ENCODE measurements at places on chromosomes 1 and 21.
A peak's percentile ranks its signal among the peaks of the same experiment; 100 is the strongest.

GRCh38 chr1:12434174-12434573, 183.8 kb downstream of the DHRS3 start:
- DNase-seq = peak; percentile 55

- no peak for DNase-seq
Observed at GRCh38 chr1:11301601-11302000, 28.6 kb downstream of the UBIAD1 start.

DNA sequence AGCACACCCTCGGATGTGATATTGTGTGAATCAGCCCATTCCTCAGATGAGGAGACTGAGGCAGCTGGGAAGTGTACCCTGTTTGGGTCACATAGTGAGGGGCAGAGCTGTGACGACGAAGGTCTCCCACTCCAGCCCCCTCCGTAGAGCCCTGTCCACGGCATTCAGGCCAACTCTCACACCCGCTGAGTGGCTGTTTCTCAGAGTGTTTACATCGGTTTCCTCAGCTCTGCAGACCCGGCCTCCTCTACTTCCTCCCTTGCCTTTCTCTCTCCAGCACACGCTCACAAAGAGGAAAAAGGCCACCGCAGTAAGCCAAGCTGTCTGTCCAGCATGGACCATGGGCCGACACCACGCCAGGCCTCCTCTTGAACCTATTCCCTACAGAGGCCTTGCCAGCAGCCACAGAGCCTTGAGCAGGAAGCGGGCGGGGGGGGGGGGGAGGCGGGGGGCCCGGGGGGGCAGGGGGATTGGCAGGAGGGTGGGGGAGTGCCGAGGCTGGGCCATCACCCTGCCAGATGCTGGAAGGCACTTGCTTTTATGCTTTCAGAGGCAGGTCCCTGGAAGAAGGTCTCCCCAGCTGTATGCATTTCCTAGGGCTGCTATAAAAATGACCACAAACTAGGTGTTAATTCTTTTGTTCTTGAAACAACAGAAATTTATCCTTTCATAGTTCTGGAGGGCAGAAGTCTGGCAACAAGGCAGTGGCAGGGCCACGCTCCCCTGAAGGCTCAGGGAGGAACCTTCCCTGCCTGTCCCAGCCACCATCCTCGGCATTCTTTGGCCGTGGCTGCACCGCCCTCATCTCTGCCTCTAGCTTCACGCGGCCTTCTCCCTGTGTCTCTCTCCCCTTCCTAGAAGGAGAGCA, 178.4 kb downstream of the PSMG1 start:
- DNase-seq = no peak

DNA sequence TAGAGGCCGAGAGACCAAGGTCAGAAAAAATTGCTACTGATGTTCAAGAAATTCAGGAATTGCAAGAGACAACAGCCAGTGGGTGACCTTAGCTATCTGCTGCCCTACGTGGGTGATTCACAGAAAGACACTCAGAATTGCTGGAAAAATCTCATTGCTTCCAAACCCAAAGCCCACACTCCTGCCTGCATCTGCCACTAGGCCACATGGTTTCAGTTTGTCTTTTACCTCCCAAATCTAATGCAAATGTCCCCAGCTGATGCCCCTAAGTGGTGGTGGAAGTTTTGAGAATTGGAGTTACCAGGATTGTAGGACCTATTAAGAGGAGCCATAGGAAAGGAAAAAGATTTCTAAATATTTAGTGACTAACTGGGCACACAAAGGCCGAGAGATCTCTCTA, 341.5 kb upstream of the CHRM3 start:
- no peak for DNase-seq

DNA sequence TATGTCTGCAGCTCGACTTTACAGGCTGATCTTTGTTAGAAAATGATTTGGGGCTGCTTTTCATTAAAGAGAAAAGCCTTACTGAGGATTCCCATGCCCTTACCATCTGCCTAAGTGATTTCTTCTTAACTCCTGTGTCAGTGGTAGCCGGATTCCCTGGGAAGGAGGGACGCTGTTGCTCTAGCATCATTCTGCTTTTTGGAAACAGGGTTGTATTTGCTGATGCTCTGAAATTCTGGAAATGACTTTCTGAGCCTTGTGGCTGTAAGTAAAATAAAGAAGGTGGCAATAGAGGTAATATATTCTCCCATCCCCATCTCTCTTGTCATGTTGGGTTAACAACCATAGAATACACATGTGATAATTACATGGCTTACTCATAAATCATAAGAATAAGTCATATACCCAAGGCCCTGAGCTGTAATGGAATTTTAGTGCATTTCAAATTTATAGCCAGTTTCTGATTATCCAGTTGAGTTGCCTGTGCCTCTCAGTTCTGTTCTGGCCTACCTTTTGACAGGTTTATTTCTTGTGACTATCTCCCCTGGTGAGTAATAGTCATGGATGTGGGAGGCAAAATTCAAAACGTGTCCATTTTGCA, 74.4 kb downstream of the AK4 start:
- DNase-seq = no peak

DNA sequence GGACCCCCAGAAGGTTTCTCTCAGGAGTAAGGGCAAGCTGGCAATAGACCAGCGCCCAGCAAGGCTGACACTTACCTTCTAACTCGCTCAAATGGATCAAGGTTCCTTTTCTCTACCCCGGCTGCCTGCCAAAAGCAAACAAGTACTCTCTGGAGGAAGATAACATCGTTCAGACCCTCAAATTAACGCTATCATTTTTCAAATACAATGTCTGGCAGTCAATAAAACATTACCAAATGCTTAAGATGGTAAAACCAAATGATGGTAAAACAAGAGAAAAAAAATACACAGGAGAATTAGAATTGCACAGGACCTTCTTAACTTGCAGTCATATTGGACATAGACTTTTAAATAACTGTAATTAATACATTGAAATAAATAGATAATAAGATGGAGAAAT, 148.1 kb downstream of the SPATA46 start:
- no peak for DNase-seq

DNA sequence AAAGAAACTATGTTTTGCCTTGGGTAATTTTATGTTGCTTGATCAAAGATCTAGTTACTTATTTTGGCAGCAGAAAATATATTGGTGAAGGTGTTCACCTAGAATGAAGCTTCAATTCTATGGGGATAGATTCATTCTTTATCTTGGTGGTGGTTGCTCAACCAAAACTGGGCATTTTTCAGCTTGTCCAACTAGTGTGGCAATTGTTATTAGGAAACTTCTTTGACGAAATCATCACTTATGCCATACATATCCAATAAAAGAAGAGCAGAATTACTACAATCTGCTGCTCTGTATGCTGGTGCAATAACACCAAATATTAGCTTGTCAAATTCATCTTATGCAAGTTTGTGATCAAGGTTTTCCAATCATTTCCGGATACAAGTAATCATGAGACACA, 26.8 kb upstream of the TMPRSS15 start:
- DNase-seq = no peak

All from stimulated activated CD8-positive, alpha-beta memory T cell treated with anti-CD3 and anti-CD28 coated beads, Interleukin-4, amount 100 ng/mL, for 24 hours (primary cell).